Skeletal muscle cell (primary cell): ENCODE measurements at places on chromosomes 2 and 18.
A peak's percentile ranks its signal among the peaks of the same experiment; 100 is the strongest.

- no peak for DNase-seq
These were observed 2.5 kb downstream of the CRIM1 start for GRCh38 chr2:36357847-36358659.

- no peak for DNase-seq
These were observed 78.5 kb downstream of the PMS1 start for GRCh38 chr2:189862751-189863150.

DNA sequence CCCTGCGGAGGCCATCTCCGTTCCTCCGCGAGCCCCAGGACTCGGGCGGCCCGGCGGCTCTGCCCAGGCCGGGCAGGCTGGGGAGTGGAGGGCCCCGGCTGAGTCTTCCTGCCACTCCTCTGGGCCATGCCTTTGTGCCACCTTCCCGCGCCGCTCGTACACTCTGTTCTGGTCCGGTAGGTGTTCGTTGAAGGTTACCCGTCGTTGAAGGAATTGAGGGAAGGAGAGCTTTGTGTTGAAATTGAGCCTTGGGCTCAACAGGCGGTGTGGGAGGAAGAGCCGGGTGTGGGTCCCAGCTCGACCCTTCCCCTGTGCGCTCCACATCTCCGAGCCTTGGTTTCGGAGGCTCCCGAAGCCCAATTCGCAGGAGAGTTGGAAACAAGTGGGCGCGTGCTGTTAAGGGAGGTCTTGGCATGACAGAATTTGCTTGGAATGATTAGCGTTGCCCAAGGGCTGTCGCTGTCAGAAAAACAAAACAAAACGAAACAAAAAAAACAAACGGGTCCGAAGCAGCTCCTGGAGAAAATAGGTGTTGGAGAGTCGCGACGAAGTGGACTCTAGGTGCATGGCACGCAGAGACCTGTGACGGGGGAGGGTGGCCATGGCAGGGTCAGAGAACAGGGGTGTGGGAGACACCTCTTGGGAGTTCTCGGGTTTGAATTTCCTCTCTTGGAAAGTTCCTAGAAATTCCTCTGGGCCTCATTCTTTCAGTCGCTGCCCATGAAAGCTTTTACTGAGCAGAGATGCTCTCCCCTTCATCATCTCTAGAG, 1.2 kb upstream of the MZT2A start:
- DNase-seq: no peak

GRCh38 chr2:146229508-146230155, 1615.2 kb upstream of the ACVR2A start:
- no peak for DNase-seq

DNA sequence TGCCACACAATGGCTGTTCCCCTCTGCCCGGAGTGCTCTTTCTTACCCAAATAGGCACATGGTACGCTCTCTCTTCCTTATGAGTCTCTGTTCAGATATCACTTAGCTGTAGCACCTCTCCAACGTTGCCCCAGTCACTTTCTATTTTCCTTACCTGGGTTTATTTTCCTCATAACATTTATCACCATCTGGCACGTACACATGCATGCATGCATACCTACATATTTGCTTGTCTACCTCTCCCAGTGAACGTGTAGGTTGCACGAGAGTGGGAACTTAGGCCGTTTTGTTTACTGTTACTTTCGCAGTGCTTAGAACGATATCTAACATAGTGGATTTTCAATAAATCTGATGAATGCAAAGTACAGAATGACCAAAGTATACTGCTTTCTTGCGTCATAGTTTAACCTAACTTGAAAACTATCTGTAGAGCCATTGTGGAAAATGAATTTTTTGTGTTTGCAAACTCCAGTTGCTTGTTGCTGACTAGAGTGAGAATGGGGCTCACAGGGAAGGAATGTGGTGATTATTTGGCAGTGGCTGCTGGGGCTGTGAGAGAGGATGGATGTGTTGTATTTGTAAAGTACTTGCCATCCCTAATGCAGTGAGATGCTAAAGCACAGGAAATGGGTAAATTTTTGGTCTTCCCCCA, 47.1 kb downstream of the ACSL3 start:
- DNase-seq: peak; percentile 52

- DNase-seq: peak; percentile 68
These were observed 91.0 kb upstream of the CCBE1 start for GRCh38 chr18:59787998-59788790.

DNA sequence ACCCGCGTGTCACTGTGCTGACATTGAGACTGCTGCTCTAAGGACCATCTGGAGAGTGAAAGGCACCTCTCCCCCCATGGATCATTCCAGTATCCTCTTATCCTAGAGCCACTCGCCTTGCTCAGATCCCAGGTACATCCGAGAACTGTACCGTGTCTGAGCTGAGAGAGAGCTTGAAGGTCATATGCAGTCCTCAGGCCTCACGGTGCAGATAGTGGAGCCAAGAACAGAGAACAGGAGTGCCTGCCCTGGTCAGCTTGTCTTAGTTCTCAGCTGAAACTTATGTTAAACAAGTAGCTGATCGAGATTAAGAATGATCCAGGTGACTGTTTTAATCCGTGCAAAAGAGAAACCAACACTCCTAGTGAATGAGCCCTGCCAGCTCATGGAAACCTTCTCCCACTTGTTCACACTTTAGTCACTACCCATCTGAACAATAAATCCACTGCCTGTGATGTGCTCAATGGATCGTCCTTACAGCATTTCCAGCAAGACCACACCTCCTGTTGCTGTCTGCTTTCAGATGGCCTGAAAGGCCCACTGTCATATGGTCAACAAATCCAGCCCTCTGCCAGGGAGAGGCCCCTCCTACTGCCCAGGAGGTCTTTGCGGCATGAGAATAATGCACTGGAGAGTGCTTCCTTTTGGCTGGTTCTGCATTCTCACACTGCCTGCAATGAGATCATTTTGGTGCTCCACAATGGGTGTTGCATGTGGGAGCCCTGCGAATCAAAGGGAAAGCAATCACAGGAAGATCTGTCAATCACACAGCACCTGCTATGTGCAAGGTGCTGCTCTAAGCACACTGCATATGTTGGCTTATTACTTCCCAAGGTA, 43.7 kb upstream of the APCDD1 start:
- DNase-seq: no peak

DNA sequence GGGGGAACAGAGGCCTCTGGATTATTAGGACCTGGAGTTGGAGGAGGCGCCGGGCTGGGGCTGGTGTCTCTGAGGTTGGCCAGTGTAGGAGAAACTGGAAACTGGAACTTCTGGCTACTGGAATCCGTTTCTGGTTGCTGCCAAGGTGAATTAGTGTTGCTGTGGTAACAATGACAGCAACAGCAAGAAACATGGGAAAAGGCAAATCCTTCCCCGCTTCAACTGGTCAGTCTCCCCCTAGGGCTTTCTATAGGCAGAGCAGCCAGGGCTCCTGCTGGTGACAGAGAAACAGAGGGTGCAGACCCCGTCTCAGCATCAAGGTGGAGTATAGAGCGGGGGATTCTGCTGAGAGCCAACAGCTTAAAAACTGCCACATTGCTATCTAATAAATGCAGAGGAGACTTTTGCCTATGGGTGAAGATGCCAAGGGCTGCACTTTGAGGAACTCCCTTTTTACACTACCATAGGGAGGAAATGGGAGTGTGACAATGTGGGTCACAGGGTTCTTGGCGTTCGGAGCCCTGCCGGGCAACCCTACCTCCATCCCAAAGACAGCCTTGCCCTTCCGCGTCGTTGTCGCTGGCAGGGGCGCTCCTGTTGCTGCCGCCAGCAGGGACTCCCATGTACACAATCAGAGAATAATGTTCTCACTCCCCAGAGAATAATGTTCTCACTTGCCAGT, 81.4 kb upstream of the CABLES1 start:
- no peak for DNase-seq

- DNase-seq: no peak
These were observed 42.7 kb upstream of the IL1RL1 start for GRCh38 chr2:102268510-102269199.

GRCh38 chr2:133988316-133988891, 265.5 kb upstream of the MGAT5 start:
- no peak for DNase-seq

- no peak for DNase-seq
These were observed 456.5 kb downstream of the STK39 start for GRCh38 chr2:167790781-167791450.

DNA sequence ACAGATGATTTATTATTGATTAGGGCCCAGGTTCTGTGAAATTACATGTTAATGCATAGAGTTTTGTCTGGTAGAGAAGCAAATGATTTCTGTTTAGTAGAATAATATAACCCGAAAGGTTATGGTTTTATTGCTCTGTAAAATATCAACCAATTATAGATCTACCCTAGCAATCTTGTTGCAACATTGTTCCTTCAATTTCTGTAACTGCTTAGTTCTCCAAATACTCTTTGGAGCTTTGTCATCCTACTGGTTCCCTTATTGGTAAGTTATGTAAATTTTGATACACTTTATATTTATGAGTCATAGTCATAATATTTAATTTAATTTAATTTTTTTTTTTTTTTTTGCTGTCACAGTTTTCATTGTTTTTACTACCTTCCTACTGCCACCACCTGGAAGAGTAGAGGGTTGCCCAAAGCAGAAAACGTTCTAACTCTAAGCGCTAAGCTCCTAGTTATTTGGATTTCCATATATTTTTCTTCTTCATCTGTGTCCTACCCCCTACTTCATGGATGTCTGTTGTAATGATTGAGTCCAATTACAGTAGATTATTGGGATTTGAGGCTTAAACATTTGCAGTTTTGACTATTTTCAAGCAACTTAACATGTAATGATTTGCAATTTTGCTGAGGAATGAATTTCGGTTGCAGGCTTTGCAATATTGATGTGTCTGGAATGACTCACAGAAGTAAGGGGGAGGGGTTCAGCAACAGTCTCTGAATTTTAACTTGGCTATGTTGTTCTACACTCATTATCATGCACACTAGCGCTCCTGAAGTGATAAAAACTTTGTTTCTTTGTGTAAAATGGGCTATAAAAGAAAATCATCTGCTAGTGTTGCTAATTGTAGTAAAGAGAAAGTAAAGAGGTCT, 51.1 kb downstream of the NABP1 start:
- no peak for DNase-seq

GRCh38 chr2:221347471-221347870, 224.6 kb downstream of the EPHA4 start:
- no peak for DNase-seq

- DNase-seq: no peak
These were observed 1.4 kb downstream of the CCDC85A start for GRCh38 chr2:56185101-56185581.

DNA sequence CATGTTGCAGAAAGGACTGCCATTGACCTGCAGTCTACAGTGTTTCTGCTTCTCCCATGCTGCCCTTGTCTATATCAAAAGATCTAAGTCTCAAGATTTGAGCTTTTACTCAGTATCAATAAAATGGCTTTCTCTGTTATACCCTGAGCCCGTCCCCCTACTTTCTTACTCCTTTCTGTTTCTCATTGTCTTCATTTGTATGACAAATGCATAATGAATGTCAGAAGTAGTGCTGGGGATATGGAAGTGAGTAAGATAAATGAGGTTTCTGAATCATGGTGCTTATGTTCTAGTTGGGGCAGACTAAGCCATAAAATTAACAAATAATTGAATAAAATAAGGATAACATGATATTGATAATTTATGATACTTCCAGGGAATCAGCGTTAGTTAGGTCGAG, 128.6 kb downstream of the PARD3B start:
- DNase-seq: no peak

DNA sequence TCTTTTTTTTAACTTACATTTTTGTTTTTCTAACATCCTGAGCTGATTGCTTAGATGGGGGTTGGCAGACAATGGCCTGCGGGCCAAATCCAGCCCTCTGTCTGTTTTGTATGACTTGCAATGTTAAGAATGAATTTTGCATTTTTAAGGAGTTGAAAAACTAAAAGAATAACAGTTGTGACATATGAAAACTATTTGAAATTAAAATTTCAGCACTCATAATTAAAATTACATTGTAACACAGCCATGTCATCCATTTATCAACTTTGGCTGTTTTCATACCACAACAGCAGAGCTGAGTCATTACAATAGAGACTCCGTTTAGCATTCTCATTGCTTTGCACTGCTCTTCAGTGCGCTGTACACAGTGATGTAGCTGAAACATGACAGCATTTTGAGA, 94.1 kb upstream of the MC4R start:
- DNase-seq: no peak

DNA sequence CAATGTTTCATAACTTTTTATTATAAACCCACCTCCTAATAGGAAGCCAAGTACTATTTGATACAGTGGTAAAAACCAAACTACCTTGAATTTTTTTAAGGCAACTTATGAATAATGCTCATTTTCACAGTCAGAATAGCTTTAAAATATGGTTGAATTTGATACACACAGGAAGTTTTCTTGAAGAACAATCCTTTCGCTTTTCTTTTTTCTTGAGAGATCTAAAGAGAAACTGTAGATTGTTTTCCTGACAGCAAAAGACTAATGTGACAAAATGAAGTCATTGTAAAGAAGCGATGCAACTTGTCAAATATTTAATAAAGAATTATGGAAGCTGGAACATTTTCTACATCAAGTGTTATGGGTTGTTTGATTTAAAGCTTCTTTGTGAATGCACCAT, 227.7 kb downstream of the ALPK2 start:
- no peak for DNase-seq

DNA sequence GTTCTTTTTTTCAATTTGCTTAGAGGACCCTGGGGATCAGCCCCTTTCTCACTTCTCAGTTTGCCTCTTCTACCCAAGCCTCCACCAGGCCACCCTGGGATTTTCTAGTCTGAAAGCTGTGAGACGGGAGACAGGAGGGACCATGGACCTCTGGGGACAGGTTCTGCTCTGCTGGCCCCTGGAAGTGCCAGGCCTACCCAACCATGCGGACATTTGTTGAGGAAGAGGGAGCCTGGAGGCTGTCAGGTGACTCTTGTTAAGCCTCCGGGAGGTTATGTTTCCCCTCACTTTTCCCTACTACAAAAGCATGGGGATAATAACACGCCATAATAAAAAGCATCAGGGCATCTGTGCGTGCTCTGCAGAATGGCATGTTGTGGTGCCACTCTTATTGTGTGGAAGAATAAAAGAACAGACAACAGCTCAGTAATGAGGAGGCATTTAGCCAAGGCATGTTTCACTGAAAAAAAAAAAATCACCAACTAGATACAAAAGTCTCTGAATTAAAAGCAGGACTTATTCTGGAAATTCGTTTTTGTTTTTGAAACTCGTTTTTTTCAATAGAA, 48.3 kb upstream of the PLA2R1 start:
- no peak for DNase-seq

DNA sequence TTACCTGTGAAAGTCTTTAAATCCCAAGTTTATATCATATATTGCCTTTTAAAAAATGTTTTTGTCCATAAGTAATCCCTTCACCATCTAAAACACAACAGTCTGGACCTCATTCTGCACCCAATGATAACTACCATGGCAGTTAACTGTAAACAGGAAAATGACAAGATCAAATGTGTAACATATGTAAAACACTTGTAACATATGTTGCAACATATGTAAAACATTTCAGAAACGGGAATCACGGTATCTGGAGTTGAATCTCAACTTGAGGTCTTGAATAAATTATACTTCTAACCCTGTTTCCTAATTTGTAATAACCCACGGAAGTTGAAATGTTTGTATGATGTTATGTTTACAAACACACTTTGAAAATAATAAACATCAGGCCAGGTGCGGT, 6.2 kb downstream of the LRPPRC start:
- DNase-seq: no peak

DNA sequence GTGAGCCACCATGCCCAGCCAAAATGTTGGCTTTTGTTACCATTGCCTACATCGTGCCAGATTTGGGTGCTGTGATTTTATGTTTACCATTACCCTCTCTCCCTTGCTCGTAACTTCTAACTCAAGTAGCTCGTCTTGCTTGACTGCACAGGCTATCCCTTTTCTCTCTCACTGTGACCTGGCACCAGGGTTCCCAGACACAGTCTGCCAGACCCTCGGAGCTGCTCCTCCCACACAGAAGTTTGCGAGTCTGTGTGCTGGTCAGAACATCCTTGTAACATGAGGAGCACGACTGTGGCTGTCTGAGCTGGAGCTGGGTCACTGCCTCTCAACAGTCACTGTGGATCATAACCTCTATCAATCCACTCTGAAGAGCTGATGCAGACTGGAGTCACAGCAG, 152.5 kb upstream of the ACKR3 start:
- no peak for DNase-seq
